ENCODE measurements at places on chromosomes 2 and 18.

- DNase-seq: no peak
These were observed 99.2 kb upstream of the FOSL2 start for GRCh38 chr2:28293416-28293815.

- DNase-seq: no peak
These were observed 716 bp upstream of the SLC39A10 start for GRCh38 chr2:195656161-195656858.

- DNase-seq: no peak
These were observed 40.8 kb downstream of the AGPS start for GRCh38 chr2:177433402-177433801.

DNA sequence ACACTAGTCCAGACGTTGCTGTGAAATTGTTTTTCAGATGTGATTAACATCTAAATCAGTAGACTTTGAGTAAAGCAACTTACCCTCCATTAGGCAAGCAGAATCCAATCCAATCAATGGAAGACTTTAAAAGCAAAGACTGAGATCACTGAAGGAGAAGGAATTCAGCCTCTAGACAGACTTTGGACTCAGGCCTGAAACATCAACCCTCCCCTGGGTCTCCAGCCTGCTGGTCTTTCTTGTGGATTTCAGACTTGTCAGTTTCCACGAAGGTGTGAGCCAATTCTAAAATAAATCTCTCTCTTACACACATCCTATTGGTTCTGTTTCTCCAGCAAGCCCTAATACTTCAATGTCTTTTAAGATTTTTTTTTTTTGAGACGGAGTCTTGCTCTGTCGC lies 50.0 kb upstream of the EDAR start:
- DNase-seq: no peak

DNA sequence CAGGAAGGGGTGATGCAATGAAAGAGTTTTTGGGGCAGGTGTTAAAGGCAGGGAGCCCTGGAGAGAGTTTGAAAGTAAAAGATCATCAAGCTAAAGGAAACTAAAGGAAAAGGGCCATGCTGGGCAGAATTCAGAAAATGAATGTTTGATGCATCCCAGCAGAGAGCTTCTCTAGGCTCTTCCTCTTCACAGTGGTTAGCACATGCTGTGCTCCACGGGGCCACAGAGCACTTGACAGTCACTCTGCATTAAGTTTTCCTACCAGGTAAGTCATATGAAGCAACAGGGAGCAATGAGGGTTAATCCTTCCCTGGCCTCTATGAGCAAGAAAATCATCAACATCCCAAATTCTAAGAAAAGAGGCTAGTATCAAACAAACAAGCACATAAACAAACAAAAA lies 895.2 kb downstream of the TRIB2 start:
- DNase-seq: no peak

DNA sequence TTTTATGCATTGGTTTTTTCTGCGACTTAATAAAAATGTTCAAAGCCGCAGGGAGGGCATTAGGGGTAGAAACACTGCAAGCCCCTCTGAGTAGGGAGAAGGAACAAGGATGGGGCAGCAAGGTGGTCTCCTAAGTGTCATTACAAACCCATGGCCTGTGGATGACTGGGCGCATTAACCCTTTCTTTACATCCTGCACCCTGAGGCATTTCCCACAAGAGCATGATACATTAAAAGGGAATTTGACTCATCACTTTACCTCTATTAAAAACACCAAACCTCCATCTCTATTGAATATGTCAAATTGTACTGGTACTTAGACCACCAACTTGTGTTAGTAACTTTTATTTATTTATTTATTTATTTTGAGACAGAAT lies 112.5 kb downstream of the VIT start:
- no peak for DNase-seq

All from amygdala (tissue), 56 donors.